ENCODE measurements at places on chromosomes 5 and 9.

GRCh38 chr5:80884086-80884813, 75.9 kb upstream of the RASGRF2 start:
- DNase-seq = no peak

DNA sequence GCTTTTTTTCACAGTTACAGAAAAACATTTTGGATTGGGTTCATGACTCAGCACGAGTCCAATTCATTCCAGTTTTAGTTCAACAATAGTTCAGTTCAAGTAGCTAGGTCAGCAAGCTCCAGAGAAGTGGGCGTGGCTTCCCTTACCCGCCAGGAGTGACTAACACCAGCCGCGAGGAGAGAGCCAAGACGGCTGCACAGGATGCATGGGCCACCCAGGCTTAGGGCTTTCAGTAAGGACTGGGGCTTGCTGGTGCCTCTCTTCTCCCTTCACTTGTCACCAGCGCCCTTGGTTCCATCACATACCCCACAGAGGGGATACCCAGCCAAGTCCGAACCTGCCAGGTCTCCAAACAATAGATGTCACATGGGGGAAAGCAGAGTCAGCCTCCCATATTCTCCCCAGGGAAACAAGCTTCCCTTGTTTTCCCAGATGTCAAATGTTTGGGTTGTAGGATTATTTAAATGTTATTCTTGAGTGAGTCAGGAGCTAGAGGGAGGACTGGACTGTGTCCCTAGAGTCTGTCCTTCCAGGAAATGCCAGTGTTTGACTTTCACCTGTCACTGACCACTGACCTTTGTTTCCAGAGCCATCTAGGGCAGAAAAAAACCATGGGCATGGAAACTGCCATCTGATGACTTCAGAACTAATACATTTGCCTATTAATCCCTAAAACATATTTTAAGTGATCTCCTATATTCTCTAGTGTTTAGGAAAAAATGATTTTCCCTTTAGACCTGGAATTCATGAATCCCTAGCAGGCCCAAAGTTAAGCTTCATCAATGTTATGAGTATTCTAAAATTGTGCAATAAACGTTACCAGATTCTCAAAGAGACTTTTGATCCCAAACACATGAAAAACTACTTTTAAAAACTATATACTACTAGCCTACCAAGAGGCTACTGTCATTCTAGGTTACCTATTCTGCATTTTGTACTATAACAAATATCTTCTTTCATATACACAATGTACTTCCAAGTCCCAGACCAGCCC, 51.9 kb downstream of the NIPAL4 start:
- DNase-seq = no peak

GRCh38 chr9:135307300-135307699, 172.3 kb upstream of the PPP1R26 start:
- no peak for DNase-seq

GRCh38 chr9:76932757-76933156, 26.8 kb upstream of the PRUNE2 start:
- no peak for DNase-seq

DNA sequence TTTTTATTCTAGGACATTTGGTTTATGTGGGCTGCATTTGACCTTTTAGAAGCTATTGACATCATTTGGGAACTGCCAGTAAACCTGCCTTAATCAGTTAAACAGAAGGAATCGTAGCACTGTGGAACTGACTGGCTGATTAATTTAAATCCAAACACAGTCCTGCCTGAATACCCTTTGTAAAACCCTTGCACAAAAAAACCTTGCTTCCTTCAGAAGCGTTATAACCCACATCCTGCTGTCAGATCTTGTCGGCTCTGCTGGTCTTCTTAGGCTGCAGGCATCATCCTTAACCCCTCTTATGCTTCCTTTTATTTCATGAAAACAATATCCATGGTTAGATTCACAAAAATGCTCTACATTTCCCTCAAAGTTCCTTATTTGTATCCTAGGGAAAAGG, 46.3 kb downstream of the PAM start:
- no peak for DNase-seq

DNA sequence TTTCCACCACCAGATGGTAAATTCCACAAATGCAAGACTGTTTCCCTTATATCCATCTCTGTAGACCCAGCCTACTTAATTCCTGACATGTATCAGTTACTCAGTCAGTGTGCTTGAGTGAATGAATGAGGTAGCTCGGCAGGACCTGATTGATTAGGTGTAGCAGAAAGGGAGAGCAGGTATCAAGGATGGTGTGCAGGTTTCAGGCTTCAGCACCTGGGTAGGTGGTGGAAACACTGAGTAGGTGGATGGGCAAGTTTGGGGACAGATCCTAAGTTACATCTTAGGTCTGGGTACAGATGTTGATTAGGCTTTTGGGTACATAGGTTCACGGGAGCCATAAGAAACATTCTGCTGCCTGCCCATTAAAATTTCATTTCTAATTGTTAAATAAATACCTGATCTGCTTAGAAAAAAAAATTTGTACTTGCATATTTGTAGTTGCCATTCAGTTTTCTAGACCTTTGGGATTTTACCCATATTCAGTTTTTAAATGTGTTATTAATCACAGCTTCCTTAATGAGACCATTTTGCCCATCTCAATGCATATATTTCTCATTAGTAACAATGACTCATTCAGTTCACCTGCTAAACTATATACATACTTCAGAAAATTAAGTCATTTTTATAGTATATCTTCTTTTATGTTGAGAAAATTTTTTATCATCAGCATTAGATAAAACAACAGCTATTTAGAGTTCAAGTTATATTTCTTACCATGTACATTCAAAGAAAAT, 111.8 kb downstream of the INIP start:
- DNase-seq = no peak

- DNase-seq = no peak
Observed at GRCh38 chr5:76733049-76733417, 17.1 kb downstream of the F2R start.

GRCh38 chr9:82488313-82489200, 500.0 kb downstream of the SPATA31D1 start:
- DNase-seq = no peak

- DNase-seq = no peak
Observed at GRCh38 chr9:20732118-20732517, 48.1 kb downstream of the FOCAD start.

Data from stimulated activated CD4-positive, alpha-beta T cell treated with anti-CD3 and anti-CD28 coated beads, TNF-alpha, amount 100 ng/mL, for 4 hours (primary cell).